ENCODE measurements at places on chromosomes 16 and 17.

GRCh38 chr17:7020894-7021664, 1.8 kb upstream of the BCL6B start:
- DNase-seq, result no peak

DNA sequence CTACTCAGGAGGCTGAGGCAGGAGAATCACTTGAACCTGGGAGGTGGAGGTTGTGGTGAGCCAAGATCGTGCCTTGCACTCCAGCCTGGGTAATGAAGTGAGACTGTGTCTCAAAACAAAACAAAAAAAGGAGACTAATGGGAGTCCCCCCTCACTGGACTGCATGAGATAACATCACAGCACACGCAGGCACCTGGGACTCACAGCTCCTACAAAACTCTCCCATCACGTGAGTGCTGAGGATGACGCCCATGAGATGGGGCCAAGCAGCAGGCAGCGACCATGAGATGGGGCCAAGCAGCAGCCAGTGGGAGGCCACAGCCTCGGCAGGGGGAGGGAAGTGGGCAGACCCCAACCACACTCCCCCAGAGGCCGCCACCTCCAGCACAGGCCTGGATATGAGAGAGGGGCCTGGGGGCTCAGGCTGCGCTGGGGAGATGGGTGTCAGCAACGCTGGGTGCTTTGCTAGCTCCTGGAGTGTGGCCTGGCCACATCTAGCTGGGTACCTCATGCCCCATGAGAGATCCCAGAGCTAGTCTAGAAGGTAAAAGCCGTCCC, 15.4 kb downstream of the DNAAF8 start:
- no peak for DNase-seq

GRCh38 chr16:47058295-47059086, 85.0 kb upstream of the DNAJA2 start:
- peak; percentile 17 for DNase-seq

DNA sequence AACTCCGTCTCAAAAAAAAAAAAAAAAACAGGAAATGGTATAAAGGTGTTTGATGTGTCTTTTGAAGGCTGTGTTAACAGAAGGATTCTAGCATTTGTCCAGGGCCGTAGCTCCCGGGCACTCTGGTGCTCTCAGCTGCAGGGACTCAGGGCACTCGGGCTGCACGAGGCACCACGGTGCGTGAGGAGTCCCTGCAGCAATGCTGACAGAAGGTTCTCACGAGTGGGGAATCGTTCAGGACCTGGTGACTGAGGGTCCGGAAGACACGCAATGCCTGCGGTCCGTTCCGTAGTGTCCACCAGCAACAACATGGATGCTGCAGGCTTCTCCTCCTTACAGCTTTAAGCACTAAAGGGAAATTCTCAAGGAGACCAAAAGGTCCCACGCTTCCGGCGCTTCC, 12.6 kb upstream of the FAAP100 start:
- DNase-seq, result no peak

DNA sequence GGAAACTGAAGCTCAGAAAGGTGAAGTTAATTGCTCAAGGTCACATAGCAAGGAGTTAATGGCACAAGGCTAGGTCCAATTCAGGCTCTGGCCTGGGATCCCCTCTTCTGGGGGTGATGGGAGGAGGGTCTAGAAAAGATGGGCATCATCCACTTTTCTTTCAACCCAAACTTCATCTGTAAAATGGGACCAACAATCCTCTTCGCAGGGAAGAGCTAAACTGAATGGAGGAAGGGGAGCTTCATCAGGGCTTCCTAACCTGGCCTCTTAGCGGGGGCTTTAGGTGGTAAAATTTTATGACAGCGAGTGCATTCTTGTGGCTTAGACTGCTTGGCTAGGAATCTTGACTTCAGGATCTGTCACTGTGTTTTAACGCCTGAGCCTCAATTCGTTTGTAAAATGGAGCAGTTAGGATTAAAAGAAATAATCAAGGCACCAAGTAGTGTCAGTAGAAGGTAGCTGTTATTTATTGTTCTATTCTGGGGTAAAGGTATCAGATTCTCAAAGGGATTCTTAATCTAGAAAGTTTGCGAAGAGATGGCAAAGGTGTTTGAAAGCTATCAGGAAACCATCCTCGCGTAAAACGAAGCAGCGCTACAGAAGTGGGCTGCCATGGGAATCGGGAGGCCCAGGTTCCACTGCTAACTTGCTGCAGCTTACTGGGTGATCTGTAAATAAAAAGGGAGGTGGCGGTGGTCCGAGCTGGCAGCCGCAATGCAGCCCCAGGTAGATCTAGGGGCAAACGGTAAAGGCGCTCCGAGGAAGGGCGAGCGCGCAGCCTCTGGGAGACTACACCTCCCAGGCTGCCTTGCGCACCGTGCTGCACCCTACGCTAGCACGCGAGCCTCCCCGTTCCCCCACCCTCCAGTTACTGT, 1.5 kb upstream of the SRCAP start:
- peak; percentile 93 for DNase-seq

DNA sequence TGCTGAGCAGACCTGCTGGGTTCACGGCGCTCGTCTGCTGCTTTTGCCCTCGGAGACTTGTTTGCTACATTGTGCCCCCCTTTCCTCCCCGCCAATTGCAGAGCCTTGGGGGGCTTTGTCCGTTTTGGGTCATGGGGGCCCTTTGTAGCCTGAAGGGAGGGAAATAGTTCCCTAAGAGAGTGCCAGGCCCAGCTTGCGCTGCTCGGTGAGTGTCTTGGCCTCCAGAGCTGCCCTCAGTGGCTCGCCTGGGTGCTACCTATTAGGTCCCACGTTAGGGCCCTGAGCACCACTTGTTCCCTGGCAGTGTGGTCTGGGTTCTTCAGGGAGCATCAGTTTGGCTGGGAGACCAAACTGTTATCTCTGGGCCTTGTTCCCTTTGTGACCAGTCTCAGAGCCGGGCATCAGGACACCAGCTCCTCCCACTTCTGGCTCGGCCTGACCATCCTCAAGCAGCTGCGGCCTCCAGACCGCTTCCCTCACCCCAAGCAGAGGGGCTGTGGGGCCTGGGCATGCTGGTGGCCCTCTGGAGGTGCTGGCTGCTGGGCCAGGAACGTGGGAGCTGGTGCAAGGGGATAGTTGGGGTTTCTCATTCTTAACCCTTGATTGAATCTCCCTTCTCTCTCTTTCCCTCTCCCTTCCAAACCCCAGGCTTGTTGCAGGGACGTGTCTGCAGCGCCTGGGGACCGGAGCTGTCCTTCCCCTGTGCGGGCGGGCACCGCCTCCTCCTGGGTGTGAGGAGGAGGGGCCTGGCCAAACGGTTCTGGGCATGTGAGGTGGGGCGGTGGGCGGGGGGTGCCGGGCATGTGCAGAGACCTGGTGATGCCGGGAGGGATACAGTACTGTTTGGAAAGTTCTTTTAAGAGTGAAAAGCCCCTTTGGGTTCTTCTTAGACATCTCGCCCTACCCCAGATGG, 16.0 kb upstream of the ITGB4 start:
- no peak for DNase-seq

GRCh38 chr17:82927661-82928601, 88.1 kb upstream of the ZNF750 start:
- DNase-seq, result no peak

DNA sequence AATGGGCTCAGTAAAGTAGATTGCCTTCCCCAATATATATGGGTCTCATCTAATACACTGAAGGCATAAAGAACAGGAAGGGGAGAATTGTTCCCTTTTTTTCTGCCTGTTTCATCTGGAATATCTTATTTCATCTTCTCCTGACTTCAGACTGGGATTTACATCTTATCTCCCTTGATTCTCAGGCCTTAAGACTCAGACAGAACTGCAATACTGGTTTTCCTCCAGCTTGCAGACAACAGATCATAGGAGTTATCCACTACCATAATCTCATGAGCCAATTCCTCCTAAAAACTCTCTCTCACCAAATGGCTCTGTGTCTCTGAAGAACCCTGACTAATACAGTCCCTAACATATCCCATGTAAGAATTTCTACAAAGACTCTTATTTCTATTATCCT, 390.7 kb downstream of the CDH8 start:
- DNase-seq, result no peak

DNA sequence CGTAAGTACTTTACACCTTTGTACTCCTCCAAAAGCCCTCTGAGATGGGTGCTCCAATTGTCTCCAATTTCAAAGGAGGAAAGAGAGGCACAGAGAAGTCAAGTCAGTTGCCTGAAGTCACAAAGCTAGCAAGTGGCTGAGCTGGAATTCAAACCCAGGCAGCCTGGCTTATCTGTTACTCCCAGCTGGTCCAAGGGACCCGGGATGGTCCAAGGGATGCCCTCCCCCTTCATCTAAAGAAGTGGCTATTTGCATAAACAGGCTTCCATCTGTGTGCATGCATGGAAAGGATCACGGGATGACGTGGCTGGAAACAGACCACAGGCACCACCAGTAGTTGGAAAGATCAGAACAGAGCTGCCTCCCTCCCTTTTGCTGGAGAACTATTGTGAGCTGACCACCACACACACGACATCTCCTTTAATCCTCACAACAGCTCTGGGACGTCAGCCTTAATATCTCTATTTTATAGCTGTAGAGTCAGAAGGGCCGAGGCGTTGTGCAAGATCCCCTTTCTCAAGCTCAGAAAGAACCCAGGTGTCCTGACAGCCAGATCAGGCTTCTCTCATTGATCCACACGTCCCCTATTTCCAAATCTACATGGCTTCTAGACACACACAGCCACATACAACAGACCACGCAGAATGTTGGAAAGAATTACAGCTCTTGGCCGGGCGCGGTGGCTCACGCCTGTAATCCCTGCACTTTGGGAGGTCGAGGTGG, 10.9 kb upstream of the COL1A1 start:
- DNase-seq, result no peak

- peak; percentile 79 for DNase-seq
Measured at GRCh38 chr17:45936610-45937009, 42.3 kb downstream of the MAPT start.

DNA sequence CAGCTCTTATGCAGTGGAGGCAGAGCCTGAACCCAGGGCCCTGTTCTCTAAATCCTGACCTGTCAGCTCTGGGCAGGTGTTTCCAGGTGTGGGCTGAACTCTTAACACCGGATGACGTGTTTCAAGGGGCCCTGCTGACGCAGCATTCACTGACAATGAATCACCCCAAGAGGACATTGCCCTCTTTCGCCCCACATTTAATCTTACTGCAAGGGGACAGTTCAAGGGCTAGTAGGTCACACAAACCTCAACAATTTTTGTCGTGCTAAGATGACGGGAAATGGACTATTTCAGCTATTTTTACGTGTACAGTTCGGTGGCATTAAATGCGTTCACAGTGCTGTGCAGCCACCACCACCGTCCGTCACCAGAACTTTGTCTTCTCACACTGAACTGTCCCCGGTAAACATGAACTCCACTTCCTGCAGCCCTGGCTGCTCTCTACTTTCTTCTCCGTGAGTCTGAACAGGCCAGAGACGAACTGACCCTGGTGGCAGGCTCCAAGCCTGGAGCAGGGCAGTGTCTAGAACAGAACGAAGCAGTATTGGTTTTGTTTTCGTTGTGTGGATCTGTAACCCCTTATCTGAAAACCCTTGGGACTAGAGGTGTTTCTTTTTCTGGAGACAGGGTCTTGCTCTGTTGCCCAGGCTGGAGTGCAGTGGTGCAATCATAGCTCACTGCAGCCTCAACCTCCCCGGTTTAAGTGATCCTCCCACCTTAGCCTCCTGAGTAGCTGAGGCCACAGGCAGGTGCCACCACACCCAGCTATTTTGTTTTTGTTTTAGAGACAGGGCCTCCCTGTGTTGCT, 88.4 kb upstream of the CIBAR2 start:
- no peak for DNase-seq

DNA sequence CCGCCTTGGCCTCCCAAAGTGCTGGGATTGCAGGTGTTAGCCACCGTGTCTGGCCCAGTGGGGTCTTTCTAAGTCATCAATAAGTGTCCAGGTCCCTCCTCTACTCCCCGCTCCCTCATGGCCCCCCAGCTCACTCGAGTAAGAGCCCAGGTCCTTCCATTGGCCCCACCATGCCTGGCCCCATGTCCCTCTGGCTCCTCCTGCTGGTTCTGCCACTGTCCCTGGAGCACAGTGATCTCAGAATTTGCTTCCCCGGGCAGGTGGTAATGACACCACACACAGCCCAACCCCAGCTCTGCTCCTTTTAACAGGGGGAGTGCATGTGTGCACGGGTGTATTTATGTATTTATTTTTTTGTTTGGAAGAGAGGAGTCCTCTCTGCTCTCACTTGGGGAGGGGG, 19.6 kb downstream of the MGAT5B start:
- DNase-seq, result no peak

- no peak for DNase-seq
Measured at GRCh38 chr16:47492428-47493377, 31.6 kb downstream of the PHKB start.

GRCh38 chr17:58091024-58091567, 7.9 kb downstream of the DYNLL2 start:
- DNase-seq, result no peak

GRCh38 chr17:74567397-74567796, at the start of gene CD300H:
CD300H (minus strand) TSS chr17:74567509.
- no peak for DNase-seq
